ENCODE measurements at places on chromosomes 2 and 18.

GRCh38 chr18:13672657-13673056 lies 53.7 kb downstream of the FAM210A start:
- no peak for DNase-seq

DNA sequence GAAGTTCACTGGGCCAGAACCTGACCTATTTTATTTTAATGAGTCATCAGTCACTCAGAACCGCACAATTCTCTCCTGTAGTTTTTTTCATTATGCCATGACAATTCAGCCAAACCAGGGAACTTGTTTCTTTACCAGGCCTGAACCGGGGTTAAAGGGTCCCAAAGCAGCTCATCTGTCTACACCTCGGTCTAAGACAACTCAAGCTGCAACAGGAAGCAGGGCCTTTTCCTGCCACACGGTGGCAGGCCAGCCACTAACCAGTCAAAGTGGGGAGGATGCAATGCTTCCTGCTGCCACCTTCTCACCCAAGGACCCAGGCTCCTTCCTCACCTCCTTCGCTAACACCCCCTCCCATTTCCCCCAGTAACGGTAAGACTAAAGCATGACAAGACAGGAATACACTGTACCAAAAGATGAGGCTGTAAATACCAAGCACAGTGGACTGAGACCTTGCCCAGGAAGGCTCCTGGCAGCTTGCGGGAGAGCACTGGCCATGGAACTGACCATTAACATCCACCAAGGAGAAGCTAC lies 56.7 kb upstream of the ACKR3 start:
- DNase-seq, result peak; percentile 56

GRCh38 chr18:57771193-57771592 lies 31.9 kb downstream of the ATP8B1 start:
- no peak for DNase-seq

- DNase-seq, result no peak
These were observed 2.2 kb downstream of the BUB1 start for GRCh38 chr2:110675679-110676078.

DNA sequence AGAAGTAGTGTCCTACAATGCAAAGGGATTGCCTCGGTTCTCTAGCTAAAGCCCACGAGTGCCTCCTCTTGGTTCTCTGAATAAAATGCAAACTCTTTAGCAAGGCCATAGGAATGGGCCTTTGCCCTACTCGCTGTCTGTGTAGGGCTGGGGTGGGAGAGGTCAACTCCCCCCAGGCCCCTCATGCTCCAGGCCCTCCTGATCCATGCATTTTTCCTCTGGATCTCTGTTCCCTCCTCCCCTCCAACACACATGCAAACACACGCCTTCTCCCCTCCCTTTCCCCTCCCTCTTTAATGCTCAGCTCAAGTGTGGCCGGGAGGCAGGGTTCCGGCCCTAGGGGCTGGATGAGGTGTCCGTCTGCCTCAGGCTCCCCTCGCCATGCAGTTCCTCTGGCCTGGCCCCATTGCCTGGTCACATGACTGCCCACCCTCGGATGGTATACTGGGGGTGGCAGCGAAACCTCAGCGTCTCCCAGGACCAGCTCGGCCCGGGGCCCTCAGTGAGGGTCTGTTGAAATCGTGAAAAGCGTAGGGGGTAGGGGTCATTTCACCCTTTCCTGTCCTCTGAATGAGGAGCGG lies 14.9 kb upstream of the KLF11 start:
- DNase-seq, result no peak

GRCh38 chr18:62437235-62438017 lies 85.4 kb upstream of the ZCCHC2 start:
- DNase-seq, result no peak

DNA sequence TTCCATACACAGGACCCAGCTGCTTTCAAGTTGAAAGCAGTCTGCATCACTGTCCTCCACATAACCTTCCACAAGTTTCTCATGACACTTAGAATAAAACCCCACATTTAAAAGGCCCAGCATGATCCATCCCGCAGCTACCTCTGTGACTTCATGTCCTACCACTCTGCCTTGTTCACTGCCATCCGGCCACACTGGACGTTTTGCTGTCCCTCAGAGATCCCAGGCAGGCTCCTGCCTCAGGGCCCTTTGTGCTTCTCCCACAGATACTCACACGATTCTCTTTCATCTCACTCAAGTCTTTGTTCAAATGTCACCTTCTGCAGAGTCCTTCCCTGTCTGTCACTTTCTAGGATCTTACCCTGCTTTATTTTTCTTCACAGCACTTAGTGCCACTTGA lies 232.9 kb upstream of the BOD1L2 start:
- DNase-seq, result no peak

GRCh38 chr2:210859314-210859713 lies 302.9 kb downstream of the CPS1 start:
- DNase-seq, result no peak

DNA sequence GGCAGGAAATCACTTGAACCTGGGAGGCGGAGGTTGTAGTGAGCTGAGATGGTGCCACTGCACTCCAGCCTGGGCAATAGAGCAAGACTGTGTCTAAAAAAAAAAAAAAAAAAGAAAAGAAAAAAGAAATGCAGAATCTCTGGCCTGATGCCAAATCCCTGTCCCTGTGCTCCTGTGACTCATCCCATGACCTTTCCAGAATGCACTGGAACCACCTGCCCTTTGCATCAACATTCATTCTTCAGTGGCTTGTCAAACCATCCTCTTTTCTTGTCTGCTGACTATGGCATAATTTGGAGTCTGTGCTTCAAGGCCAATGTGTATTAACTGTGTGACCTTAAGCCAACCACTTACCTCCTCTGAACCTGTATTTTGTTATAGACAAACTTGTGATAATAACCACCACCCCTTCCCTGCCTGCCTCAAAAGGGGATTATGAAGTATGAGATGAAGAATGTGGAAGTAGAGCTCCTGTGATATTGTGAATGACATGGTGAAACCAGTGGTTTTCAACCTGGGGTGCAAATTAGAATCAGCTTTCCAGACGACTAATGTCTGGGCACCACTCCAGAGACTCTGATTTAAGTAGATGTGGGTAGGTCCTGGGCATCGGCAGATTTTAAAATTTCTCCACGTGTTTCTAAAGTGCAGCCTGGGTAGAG lies 189.3 kb downstream of the CLIP4 start:
- DNase-seq, result no peak

- no peak for DNase-seq
These were observed 14.1 kb downstream of the CEP68 start for GRCh38 chr2:65070172-65070830.

DNA sequence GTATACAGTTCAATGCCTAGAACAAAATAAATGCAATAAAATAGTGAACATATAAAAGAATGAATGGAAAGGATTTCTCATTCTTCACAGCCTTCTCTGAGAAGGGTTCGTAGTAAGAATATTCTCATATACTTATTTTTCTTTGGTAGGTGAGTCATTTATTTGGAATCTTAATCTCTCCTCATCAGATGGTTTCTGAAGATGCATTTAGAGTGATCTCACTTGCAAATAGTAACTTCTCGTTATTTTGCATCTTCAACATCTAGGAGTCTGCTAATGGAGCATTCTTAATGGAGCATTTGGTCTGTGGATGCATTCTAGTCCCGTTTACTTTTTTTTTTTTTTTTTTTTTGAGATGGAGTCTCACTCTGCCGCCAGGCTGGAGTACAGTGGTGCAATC lies 3.9 kb downstream of the UBXN4 start:
- DNase-seq, result no peak

All from activated T-cell treated with anti-CD3 and anti-CD28 coated beads for 24 hours (primary cell).